ENCODE measurements at places on chromosomes 12 and 14.

DNA sequence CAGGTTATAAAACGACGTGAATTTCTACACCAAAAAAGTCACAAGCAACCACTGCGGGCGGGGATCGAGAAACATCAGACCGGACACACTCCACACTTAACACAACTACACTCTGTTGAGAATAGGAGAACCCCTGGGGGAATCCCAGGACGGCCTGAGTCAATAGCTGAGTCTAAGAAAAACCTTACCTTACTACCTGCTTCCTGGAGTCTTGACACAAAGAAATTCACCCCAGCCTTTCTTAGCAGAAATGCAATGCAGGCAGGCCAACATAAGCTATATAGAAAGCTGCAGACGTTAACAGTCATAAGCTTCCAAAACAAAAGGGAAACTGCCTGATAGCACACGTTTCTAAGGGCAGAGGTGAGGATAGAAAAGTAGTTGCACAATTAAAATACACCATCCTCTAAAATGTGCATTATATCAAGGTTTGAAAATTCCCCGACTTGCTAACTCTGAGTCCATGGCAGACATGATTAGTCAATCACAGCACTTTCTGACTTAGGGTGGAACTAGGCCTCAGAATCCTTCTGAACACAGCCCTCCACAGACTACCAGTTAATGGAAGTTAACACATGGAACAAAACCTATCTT is 68.0 kb downstream of the CCDC88C start:
- DNase-seq = no peak

GRCh38 chr12:79764641-79765040 is 73.9 kb upstream of the PAWR start:
- DNase-seq = no peak

DNA sequence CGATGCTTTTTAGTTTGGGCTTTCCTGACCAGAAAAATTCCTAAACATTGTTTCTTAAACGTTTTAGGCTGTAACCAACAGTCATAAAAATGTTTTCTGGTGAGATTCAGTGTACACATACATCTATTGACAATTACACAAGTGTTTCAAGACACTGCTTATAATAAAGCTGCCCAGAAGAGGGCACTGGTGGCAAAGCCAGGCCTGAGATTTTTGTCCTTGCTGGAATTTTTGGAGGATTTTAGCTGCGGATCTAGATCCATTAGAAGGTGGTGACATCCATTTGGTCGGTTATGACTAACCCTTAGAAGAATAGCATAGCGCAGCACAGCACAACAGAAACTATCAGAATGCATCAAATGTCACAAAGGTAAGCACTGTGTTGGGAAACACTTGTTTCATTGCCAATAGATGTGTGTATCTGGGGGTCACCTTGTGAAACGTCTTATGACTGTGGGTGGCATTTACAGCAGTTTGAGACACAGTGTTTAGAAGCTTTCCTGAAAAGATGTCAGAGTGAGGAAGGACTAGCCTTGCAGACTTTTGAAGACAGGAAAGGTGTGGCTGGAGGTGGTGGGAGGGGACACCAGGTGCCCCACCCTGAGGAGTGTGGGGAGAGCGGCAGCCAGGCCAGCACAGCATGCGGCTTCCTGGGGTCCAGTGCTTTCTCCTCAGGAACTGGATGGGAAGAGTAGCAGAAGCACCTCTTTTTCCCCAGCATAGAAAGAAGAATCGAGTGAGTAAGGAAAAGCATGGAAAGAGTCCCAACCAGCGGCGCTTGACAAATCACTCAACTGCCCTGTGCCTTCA is 54.7 kb upstream of the FKBP4 start:
- peak; percentile 78 for DNase-seq

DNA sequence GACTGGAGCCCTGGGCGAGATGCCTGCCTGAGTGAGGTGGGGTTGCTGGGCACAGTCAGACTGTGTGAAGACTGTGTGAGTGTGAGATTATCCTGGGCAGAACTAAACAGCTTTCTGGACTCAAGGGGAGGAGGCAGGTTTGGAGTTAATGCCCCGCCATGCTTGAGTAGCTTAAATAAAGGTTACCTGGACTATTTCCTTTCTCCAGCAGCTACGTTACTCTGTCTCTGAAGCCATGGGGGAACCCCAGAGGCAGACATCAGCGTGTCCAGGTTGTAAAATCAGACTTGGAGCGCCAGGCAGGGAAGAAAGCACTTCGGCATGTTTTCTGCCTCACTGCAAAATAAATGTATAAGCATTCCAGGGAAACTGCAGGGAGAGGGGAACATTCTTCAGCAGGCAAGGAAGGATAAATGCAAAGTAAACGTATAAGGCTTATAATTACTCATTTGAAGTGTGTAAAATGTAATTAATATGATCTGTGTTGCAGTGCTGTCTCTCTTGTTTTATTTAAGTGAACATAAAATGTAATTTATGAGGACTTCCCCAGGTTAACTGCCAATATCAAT is 129.7 kb downstream of the CHST11 start:
- DNase-seq = no peak

DNA sequence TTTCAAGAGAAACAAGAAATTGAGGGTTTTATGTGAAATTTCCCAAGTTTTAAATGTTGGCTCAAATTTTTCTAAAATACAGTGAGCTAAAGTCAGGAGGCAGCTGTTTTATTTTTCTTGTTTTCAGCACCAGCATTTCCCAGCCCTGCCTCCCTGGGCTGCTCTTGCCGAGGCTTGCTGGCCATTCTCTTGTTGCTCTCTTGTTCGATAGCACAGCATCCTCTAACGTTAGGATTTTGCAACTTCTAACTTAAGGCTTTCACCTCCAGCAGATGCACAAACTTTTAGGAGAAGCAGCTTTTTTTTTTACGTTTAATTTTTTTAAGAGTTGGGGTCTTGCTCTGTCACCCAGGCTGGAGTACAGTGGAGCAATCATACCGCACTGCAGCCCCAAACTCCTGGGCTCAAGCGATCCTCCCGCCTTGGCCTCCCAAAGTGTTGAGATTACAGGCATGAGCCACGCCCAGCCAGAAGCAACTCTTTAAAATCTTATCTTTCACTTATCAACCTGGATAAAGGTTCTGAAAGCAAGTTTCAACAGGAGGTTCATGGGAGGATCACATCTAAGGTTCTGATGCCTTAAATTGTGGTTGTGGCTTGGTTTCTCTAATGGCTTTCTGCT is 40.2 kb downstream of the B4GALNT3 start:
- no peak for DNase-seq

- DNase-seq = peak; percentile 35
Observed at GRCh38 chr12:64077922-64078321, 144.2 kb downstream of the KICS2 start.

- no peak for DNase-seq
Observed at GRCh38 chr14:50242566-50243310, 11.4 kb upstream of the SOS2 start.

- DNase-seq = no peak
Observed at GRCh38 chr14:42504433-42504832, 897.8 kb downstream of the LRFN5 start.

DNA sequence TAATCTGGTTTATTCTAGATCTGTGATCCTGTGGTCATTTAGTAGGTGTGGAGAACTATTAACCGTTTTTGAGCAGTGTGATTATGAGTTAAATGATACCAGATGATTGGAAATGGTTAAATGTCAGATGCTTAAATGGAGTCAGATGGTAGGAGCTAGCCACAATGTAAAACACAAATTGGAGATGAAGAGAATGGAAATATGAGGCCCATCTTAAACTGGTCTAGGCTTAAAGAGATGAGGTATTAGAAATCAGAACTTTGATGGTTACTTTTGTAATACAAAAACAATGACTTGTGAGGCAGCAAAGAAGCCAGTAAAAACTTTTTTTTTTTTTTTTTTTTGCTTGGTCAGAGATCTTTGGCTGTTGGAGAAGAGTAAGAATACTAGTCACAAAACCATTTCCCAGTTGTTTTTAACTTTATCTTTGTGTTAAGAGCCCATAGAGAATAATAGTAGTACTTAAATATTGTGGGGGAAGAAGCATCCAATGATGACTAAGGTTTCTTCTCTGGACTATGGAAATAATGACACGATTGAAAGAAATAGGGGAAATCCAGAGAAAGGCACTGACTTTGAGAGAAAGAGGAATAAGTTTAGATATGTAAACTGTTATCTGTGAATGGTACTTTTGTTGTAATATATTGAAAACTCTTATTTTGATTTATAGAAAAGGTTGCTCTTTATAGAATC is 95.9 kb downstream of the WNK1 start:
- DNase-seq = peak; percentile 75

GRCh38 chr14:73976125-73976524 is 26.0 kb downstream of the COQ6 start:
- DNase-seq = no peak

- peak; percentile 70 for DNase-seq
Observed at GRCh38 chr14:91252871-91253794, 8.6 kb upstream of the GPR68 start.

GRCh38 chr14:80944861-80945617 is 3.5 kb upstream of the CEP128 start:
- peak; percentile 18 for DNase-seq

DNA sequence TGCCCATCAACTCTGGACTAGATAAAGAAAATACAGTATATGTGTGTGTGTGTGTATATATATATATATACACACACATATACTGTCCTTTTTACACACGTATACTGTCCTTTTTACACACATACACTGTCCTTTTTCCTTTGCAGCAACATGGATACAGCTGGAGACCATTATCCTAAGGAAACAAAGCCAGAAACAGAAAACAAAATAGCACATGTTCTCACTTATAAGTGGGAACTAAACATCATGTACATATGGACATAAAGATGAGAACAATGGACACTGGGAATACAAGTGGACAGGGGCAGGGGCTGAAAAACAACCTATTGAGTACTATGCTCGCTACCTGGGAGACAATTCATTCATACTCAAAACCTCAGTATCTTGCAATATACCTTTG is 23.7 kb downstream of the VDR start:
- no peak for DNase-seq

DNA sequence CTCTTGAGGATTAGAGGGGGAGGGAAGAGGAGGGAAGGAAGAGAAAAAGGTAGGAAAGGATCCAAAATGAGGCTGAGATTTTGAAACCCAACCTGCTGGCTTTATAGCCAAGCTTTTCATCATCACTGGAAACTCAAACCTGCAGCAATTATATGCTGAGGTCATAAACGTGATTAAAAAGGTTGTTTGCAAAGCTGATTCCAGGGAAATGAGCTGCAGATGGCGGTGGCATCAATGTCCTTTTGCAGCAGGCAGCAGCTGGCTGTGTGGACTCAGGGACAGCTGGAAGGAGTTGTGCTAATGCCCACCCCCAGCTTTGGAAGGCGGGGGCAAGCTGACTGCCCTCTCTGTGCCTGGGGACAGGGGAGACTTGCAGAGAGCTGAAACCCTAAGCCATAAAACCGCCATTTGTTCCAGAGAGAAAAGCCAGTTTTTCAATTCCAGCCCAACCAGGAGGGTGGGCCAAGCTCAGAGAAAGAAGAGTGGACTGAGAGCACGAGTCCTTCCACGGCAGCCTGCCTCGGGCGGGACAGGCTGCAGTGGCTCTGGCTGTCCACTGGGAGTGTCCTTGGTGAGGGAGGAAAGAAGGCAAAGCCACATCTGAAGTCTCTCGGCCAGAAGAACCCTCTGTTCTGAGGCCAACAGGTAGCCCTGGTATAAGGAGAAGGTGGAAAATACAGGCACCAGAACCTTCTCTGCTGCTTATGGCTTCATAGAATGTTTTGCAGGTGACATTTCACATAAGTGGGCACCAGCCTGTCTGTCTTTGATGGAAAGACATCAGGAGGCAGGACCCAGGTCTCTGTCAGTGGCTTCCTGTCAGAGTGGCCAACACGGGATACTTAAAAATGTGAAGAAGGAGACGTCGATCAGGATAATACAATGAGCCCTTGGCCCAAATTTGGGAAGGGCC is 90.7 kb downstream of the SINHCAF start:
- DNase-seq = peak; percentile 70

DNA sequence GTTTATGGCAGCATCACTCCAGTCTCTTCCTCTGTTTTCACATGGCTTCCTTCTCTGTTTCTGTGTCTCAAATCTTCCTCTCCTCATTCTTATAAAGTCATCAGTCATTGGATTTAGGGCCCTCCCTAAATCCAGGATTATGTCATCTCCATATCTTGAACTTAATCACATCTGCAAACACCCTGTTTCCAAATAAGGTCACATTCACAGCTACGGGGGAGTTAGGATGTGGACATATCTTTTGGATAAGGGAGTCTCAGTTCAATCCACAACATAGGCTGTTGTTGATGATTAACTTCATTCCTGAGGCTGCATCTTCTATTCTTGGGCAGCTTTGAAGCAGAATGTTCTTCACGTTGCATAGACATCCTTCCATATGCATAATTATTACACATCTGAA is 40.3 kb upstream of the NTF3 start:
- DNase-seq = peak; percentile 2

DNA sequence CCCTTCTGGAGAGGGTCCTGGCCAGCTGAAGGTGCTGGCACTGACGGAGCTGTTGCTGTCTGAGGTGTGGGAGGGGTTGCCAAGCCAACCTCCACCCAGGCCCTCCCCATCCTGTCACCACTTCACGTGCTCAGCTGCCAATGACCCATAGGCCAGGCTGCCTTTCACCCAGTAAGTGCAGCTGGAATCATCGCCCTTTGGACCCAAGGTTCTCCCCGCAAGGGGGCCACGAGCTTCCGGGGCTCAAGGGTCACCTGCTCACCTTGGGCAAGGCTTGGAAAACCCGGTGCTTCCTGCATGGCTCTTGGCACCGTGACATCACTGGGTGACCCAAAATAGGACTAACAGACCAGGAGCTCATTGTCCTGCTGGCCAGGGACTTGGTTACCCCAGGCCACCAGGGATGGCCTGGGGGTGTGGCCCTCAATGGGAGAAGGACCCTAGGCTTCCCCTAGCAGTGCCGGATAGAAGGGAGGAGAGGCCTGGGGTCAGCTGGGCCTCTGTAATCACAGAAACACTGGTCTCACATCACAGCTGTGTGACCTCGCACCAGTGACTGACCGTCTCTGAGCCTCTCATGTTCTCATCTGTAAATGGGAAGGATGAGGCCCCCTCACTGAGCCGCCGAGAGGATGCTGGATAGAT is 51.3 kb downstream of the CCDC85C start:
- DNase-seq = no peak

DNA sequence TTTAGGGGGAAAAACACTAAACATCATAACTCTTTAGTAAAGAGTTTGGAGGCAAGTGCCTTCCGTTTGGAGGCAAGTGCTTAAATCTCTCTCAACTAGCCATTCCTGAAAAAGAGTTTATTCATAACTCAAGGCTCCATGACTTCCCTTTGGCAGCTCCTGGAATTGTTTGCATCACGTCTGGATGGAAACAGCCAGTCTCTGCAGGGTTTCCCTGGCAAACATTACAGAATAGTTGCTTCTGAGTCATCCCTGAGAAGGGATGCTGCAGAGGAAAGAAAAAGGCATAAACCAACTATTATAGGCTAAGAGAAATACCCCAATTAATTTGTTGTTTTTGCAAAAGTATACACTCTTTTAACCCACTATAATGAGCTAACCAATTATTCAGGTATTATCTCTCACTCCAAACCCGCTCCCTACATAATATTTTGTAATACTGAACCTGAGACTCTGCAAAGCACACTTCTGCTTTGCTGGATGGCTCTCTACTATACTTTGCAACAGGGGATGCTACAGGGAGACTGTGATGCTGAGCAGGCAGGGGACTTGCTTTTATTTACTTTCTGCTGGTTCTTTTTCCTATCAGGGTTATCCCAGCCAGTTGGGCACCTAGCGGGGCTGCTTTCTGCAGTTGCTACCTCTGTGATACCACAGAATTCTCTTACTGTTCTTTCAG is 497.7 kb downstream of the FUT8 start:
- peak; percentile 84 for DNase-seq

GRCh38 chr14:99185436-99186068 is 86.4 kb downstream of the BCL11B start:
- DNase-seq = no peak

- no peak for DNase-seq
Observed at GRCh38 chr12:52452101-52452500, at the start of gene KRT6B. Gene KRT6B, minus strand, starts transcription at chr12:52452146. Its CDS starts 68 bp downstream, at chr12:52452078.

GRCh38 chr12:122265476-122265875 is 818 bp downstream of the VPS33A start:
- DNase-seq = peak; percentile 12
